ENCODE measurements at places on chromosomes 2 and 18.

DNA sequence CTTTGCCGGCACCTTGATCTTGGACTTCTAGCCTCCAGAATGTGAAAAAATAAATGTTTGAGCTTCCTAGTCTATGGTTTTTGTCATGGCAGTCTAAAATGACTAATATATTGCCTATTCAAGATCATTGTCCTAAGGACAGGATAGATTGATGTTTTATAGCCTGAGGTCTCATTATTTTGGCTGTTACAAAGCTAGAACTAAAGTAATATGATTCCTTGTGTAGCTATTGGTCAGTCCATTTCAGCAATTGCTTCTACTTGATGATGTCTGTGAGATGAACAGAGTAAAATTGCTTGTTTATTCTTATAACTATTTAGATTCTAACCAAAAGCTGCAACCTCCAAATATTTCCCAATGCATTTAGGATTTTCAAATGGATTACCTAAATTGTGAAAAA lies 145.0 kb downstream of the HRH4 start:
- DNase-seq, result no peak

GRCh38 chr2:138059487-138060300 lies 95.4 kb downstream of the HNMT start:
- DNase-seq, result no peak

DNA sequence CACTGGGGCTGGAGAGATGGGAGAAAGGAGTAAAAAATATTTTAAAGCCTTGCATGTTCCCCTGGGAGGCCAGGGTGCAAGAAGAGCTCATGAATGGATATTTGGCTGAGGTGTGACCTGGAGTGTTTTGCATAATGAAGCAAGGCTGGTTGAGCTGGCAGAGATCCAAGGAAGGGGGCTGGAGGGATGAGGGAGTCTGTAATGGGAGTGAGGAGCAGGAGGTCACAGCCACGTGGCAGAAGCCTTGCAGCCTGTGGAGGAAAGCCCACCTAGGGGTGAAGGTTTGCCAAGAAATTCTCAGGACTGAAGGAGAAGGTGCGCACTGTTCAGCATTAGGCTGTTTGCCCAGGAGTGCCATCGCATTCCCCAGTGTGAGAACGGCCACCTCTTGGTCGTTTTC lies 40.3 kb upstream of the ATP8B1 start:
- no peak for DNase-seq

GRCh38 chr2:234256516-234256915 lies 206.0 kb downstream of the SPP2 start:
- no peak for DNase-seq

- no peak for DNase-seq
These were observed 12.9 kb downstream of the ADCY3 start for GRCh38 chr2:24907116-24907515.

DNA sequence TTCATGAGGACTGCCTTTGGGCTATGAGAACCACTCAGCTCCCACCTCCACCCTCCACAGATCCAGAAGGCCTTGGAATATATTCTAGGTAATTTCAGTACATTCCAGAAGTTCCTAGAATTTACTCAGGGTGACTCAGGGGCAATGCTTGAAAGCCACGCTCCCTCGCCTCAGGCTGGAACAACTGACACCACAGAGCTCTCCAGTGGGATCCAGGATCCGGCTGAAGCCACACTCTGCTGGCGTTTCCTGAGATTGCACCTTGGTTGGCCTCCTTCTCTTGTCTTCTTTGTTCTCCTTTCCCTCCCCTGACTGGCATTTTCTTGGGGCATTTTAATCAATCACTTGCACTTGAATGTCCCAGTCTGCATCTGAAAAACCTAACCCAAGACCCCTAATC lies 92.6 kb upstream of the KCNE4 start:
- no peak for DNase-seq

DNA sequence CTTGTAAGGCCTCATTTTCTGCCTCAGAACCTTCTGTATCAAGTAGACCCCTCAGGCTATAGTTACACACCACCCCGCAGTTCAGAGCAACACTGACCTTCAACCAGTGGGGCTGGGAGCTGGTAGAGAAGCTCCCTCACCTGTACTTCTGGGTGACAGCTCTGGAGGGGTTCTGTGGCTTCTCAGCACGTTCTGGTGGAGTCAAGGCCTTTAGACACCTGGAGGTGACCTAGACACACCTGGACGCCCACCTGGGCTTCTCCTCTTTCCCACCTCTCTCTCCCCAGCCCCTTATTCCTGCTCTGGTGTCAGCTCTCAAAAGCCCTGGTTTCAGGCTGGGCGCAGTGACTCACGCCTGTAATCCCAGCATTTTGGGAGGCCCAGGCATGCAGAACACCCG lies 7.3 kb upstream of the CIB4 start:
- DNase-seq, result no peak

DNA sequence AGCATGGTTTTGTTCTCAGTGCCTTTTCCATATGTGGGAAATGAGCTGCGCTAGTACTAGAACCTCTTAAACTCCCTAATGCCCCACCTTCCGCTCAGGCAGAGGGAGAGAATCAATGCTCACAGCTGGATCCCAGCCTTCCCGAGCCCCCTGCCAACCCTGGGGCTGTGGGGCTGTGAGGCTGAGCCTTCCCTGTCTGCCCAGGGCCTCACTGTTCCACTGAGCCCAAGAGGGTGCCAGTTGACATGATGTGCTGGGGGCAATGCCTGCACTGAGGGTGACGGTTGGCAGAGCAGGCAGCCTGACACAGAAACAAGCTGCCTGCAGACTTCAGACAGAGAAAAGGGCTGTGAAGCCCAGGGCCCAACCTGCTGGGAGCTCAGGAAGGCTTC lies 602.4 kb upstream of the RAB6C start:
- DNase-seq, result no peak

DNA sequence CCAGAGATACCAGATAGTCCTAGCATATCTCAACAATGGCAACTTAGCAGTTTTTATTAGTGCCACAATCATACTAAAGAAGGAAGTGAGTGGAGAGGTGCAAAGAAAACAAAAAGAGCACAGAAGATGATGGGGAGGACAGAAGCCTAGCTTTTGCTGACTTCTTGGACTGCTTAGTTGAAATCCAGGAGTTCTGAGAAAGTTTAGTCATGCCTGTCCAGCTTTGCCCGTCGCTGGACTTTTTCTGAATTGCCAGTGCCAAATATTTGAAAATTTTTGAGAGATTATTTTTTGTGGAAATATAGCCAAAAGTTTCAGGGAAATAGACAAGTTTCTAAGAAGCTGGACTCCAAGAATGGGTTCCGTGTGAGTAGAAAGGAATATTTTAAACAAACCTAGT lies 558.7 kb upstream of the TNP1 start:
- no peak for DNase-seq

GRCh38 chr18:51397347-51397962 lies 200.0 kb upstream of the MEX3C start:
- DNase-seq, result no peak

DNA sequence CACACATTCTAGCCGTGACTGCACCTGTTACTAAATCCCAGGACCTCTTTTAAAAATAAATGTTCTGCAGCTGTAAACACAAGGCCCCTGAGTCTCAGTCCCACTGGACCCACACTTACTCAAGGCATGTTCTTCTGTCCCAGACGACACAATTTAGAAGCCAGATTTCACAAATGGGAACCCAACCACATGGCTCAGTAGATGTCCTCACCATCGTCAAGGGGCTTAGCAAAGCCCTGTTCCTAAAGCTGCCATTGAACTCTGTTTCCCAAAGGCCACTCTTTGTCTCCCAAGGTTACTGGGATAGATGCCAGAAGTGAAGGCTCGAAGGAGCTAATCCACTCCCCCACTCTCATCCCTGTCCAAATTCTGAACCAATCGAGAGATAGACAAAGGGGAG lies 301.0 kb downstream of the GALR1 start:
- DNase-seq, result no peak

DNA sequence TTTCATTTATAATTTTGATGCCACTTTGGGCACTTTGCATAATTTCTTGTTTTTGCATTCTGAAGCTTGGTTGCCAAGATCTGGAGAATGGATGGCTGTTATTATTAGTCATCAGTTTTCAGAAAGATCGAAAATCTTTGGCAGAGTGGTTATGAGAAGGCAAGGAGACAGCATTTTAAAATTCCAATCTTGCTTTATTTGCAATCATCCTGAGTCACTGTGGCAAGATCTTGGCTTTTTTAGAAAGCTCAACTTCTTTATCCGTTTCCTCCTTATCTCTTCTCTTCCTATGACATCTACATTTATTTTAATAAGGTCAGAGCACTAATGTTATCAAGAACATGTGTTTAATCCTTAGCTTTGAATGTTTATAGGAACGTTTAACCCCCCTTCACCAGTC lies 31.1 kb upstream of the EIF2AK3 start:
- no peak for DNase-seq

DNA sequence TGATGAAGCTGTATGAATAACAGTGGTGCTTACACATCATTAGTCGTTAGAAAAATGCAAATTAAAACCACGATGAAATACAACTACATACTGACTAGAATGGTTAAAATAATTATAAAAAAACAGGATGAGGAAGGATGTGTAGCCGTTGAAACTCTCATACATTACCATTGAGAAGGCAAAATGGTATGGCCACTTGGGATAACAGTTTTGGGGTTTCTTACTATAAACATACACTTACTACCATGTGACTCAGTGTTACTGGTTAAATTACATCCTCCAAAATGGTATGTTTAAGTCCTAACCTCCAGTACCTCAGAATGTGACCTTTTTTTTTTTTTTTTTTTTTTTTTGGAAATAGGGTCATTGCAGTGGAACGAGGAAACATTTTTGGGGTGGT lies 58.4 kb downstream of the UBE2E3 start:
- no peak for DNase-seq
